ENCODE measurements at places on chromosomes 5 and 9.

- no peak for DNase-seq
Observed at GRCh38 chr5:114467729-114468128, 105.9 kb downstream of the KCNN2 start.

- DNase-seq, result no peak
Observed at GRCh38 chr5:169772688-169773087, 135.6 kb downstream of the DOCK2 start.

GRCh38 chr9:97873882-97874281, 20.9 kb downstream of the FOXE1 start:
- no peak for DNase-seq

GRCh38 chr5:62263401-62263800, 42.6 kb upstream of the KIF2A start:
- no peak for DNase-seq

DNA sequence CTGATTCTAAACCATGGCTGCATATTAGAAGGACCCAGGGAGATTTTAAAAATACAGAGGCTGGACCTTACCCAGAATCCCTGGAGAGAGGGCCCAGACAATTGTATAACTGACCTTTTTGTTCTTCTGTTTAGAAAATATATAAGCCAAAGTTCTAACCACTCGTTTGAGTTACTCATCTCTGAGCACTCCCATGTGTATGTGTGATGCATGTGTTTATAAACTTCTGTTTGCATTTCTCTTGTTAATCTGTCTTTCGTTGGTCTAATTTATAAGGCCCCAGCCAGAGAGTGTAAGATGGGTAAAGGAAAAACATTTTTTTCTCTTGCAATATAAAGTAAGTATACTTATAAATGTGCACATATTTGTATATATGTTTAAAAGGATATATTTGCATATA, 443.9 kb downstream of the ZNF608 start:
- no peak for DNase-seq

Data from NCI-H2107 (cell line).